ENCODE measurements at places on chromosomes 2 and 18. TPM values are rescaled to one million over a fixed set of nuclear protein-coding genes. Genes with fewer than 3 reads are reported as not detected.
A peak's percentile ranks its signal among the peaks of the same experiment; 100 is the strongest.

The ZNF512 gene
- total RNA-seq: 29.5 TPM

The STPG4 gene
- 0.77 TPM for total RNA-seq

The ERBB4 gene
- total RNA-seq: 25.3 TPM

The MAPRE2 gene
- total RNA-seq: 33.8 TPM

The MOGAT1 gene
- 3.2 TPM for total RNA-seq

The ARHGAP28 gene
- 13.1 TPM for total RNA-seq

The UGT1A8 gene
- total RNA-seq: not detected

The TFCP2L1 gene
- total RNA-seq: 19.2 TPM

GRCh38 chr2:145157036-145157675 lies 637.2 kb upstream of the ZEB2 start:
- no peaks in the 10 kb centered on the region for H3K36me3 ChIP-seq
- no peaks in the 10 kb centered on the region for H3K27me3 ChIP-seq

- no peak overlapping the region for H3K27ac ChIP-seq
- no peak overlapping the region for H3K4me3 ChIP-seq
Observed at GRCh38 chr2:16640867-16641266, 24.8 kb downstream of the CYRIA start.

- no peaks in the 10 kb centered on the region for H3K36me3 ChIP-seq
- H3K4me1 ChIP-seq: peaks cover 12% of the 10 kb centered on the region
- DNase-seq: no peak
- H3K27me3 ChIP-seq: no peaks in the 10 kb centered on the region
- no peak overlapping the region for H3K4me3 ChIP-seq
Observed at GRCh38 chr18:48693625-48694262, 154.9 kb downstream of the CTIF start.

DNA sequence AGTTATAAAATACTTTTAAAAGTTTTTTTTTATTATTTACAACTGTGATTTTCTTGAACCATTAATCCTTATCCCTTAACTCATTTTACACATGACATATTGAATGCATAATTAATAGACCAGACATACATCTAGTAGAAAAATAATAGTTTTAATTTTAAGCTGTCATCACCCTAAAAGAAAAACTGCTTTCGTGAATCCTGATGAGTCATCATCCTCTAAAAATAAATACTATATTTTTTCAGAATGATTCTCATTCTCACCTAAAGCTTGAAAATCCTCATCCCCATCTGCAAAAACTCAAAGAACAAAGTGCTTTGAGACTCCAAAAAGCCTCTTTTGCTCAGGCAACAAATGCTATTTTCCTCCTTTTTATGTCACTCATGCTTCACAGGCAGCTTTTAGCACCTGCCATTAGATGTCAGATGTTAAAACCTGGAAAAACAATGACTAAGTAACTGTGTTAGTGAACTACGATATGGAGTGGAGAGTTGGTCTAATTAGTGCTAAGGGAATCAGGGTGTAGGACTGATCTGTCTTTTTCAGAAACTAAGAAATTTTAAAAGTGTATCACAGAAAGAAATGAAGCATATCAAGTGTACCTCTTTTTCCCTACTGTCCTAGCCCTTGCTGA lies 297.6 kb downstream of the TMX3 start:
- H3K4me1 ChIP-seq: no peaks in the 10 kb centered on the region
- no peaks in the 10 kb centered on the region for H3K27me3 ChIP-seq
- DNase-seq: no peak
- H3K36me3 ChIP-seq: no peaks in the 10 kb centered on the region
- H3K4me3 ChIP-seq: no peak overlapping the region
- no peak overlapping the region for H3K27ac ChIP-seq

DNA sequence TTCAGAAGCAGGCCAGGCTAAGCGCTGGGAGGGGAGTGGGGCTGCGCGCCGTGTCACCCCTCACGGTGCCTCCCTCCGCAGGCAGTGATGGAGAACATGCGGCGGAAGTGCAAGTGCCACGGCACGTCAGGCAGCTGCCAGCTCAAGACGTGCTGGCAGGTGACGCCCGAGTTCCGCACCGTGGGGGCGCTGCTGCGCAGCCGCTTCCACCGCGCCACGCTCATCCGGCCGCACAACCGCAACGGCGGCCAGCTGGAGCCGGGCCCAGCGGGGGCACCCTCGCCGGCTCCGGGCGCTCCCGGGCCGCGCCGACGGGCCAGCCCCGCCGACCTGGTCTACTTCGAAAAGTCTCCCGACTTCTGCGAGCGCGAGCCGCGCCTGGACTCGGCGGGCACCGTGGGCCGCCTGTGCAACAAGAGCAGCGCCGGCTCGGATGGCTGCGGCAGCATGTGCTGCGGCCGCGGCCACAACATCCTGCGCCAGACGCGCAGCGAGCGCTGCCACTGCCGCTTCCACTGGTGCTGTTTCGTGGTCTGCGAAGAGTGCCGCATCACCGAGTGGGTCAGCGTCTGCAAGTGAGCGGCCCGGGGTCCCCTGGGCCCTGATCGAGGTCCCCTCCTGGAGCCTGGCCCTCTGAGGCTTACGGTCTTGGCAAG lies 12.2 kb downstream of the WNT10A start:
- no peaks in the 10 kb centered on the region for H3K36me3 ChIP-seq
- peak overlapping the region; percentile 31 for H3K27ac ChIP-seq
- peak overlapping the region; percentile 47 for H3K4me3 ChIP-seq
- H3K4me1 ChIP-seq: peaks cover 37% of the 10 kb centered on the region
- peaks cover 52% of the 10 kb centered on the region for H3K27me3 ChIP-seq

GRCh38 chr2:79004680-79005079 lies 20.8 kb upstream of the REG3G start:
- H3K36me3 ChIP-seq: no peaks in the 10 kb centered on the region
- no peak overlapping the region for H3K27ac ChIP-seq
- no peaks in the 10 kb centered on the region for H3K4me1 ChIP-seq
- H3K27me3 ChIP-seq: no peaks in the 10 kb centered on the region
- H3K4me3 ChIP-seq: no peak overlapping the region

DNA sequence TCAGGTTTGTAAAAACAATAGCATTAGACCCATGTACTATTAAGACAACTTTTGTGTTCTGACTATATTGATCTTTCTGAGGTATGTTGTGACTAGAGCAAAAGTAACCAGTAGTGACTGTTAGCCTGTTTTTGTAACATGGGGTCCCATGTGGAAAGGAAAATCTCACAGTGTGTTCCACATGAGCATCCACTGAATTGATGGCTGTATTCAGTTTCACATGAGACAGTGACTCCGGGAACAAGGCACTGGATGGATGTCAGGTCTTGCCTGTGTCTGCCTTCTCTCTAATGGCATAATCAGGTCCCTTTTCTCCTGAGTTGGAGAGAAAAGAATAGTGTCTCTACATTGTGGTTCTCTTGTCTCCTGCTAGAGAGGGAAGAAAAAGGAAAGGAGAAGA lies 27.5 kb downstream of the TMEM178A start:
- no peak for DNase-seq
- H3K27ac ChIP-seq: no peak overlapping the region
- H3K4me3 ChIP-seq: no peak overlapping the region

Measured in lower lobe of right lung (tissue), 2 donors.